ENCODE measurements at places on chromosomes 5 and 9.

- DNase-seq = no peak
These were observed 200.4 kb upstream of the SLC24A2 start for GRCh38 chr9:19989213-19989612.

DNA sequence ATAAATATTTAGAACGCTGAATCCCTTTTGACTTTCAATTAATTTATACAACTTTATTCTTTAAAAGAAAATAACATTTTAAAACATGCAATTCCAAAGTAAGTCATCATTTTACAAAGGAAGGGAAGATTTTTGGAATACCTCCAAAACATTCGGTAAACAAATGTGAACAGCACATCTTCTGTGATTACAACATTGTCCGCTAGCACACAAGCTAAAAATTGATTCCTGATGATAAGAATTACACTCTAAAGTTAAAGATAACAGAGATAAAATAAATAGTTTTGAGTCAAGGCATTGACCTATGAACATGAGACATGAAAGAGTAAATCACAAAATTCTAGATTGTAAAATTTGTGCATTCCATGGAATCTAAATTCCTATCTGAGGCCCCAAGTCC is 56.2 kb upstream of the TRAF1 start:
- DNase-seq = no peak

DNA sequence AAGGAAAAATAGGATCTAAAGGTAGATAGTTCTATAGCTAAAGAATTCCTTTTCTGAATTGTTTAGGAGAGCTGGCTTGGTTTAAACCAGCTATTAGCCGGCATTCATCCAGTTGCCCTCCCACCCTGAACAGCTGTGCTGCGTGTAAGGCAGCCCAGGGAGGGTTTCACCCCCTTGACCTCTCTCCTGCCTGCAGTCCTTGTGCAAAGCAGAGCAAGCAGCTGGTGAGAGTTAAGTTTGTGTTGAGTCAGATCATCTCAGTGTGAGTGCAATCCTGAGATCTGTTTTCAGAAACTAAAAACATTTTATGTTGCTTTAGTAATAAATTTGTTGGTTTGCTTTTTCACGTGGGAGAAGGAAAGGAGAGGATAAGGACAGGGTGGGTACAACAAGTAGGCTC is 13.0 kb downstream of the SLC25A25 start:
- no peak for DNase-seq

- no peak for DNase-seq
These were observed 68.8 kb upstream of the PPP2R2B start for GRCh38 chr5:146947181-146947941.

- DNase-seq = no peak
These were observed 239.2 kb upstream of the KIF2A start for GRCh38 chr5:62066761-62067277.

DNA sequence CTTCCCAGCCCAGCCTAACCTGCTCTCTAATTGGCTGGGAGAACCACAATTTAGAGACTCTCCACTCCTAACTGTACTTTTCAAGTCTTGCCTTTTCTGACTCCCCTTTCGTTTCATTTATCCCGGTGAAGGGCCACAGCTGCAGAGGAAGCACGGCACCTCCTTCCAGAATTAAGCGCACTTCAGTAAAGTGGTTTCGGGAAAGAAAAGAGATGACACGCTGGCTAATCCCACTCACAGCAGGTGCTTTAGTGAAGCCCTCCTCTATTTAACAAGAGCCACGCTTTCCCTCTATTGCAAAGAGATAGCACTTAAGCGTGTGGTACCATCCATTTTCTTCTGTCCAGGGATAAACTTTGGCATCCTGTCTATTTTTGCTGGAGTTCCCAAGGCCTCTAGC is 4.8 kb downstream of the DNAH5 start:
- DNase-seq = no peak

DNA sequence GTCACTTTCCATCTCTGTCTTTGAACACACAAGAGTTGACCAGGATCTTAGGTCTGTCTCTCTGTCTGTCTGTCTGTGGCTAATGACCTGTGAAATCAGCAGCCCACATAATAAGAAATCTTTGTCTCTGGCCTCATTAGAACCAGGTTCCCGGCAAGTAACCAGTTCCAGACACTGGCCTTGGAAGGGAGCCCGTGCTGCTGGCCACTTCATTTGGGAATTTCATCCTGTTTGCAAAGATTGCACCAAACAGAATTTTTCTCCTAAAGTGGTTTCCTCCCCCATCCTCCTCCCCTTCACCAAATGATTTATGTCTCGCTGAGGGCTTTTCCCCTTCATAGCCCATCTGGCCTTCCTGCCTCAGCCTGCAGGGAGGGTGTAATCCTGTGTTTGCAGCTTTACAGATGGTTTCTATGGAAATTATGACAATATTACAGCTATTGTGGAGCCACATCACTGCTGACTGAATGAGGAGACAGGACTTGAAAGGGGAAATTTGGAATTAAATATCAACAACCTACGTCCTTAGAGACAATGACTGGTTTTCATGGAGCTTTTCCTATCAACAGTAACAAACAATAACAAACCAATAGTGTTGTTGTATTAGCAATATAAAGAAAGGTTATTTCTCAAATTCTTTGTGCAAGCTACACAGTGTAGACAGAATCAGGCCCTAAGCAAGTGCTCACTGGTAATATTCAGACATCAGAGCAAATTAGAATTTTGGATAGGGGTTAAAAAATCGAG is 25.7 kb downstream of the DPYSL3 start:
- DNase-seq = no peak

GRCh38 chr5:54991416-54991815 is 6.0 kb upstream of the ESM1 start:
- DNase-seq = no peak

DNA sequence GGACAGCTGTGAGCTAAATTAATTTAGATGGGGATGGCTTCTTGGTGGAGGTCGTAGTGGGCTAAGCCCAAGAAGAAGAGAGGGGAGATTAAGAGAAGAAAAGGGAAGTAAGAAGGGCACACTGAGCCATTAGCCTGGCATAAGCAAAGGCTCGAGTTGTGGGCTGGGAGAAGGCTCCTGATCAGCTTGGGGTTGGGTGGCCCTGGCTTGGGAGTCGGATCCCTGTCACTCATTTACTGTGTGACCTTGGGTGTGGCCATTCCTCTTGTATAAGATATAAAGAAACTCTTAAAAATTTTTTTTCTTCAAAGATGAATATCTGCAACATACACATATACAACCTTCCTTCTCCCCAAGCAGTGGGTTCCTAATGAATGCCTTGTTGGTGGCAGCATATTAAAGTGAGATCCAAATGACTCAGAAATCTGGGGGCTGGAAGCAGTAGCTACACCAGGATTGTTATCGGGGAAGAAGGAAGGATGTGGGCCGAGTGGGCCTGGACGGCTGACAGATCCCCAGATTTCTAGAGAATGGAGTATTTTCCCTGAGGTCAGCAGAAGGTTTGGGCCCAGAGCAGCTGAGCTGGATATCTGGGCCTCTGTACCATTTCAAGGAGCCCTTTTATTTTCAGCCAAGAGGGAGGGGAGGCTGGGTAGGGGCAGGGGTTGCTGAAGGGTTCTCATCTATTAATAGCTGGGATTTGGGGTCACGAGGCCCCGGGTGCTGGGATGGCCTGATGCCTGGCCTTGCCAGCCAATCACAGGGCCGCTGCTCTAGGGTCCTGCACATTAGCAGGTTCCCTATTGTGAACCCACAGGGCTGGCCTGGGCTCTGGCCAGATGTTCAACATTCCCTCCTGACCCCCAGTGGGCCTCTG is 52.1 kb downstream of the PPARGC1B start:
- DNase-seq = no peak

GRCh38 chr9:118891213-118891612 is 478.0 kb downstream of the BRINP1 start:
- no peak for DNase-seq

- DNase-seq = no peak
These were observed 392.3 kb upstream of the MEF2C start for GRCh38 chr5:89275066-89275855.

DNA sequence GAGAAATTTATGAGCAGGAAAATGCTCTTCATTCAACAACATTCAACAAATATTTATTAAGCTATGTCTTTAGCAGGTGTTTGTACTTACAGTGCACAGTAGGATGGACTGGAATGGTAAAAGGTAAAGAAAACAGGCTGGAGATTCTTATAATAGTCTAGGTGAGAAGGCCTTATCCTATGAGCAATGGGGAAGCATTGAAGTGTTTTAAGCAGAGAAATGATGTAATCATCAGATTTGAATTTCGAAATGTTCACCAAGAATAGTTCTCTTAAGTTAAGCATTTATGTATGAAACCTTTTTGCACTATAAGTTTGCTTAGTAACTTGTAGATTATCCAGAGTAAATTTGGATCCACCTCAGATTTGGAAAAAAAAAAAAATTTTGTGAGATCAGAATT is 209.3 kb downstream of the NR3C1 start:
- DNase-seq = no peak

DNA sequence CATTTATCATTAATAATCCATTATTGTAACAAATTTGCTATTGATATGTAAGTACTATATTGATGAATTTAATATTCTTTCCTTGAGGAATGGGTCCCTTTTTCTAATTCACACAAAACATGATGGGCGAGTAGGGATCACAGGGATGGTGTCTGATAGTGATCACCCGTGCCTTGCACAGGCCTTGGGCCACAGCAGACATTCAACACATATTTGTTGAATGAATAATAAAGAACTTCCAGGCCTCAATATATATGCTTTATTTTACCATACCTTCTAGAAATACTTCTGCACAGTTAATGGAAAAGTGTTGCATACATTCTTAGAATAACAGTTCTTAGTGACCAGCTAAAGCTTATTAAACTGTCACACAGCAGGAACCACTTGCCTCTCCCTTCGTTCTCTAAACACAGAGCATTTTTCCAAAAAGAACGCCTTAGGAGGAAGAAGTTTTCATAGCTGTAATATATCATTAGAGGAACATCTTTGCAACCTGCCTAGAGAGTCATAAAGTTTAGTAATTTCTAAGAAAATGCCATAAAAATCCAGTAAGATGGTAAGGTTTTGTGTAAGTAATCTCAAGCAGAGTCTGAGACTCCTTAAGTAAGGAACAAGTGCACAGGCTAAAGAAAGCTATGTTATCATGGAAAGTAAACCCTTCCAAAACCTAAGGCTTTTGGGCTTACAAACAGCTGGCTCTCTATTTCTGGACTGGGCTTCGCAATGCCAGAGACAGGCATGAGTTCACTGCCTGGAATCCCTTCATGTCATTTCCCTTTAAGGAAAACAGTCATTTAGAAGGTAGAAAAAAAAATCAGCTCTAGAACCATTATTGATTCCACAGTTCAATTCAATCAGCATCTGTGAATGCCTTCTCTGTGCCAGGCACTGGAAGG is 17.7 kb downstream of the TTLL11 start:
- no peak for DNase-seq

GRCh38 chr5:133985540-133986180 is 17.2 kb upstream of the C5orf15 start:
- peak; percentile 46 for DNase-seq

DNA sequence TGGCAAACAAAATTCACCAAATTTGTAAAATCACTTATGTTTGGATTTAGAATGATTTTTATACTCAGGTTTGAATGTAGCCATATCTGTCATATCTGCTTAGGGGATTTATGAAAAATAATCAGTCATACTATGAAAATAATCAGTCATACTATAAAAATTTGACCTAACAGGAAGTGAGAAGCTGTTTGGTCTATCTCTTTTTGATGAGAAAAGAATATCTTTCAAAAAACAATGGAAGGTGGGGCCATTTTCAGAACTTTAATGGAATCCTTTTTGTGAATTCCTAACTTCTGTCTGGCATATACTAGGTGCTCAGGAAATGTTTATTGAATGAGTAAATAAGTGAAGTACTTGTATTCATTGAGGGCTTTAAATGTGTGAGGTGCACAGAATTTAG is 70.1 kb downstream of the CWC27 start:
- no peak for DNase-seq

DNA sequence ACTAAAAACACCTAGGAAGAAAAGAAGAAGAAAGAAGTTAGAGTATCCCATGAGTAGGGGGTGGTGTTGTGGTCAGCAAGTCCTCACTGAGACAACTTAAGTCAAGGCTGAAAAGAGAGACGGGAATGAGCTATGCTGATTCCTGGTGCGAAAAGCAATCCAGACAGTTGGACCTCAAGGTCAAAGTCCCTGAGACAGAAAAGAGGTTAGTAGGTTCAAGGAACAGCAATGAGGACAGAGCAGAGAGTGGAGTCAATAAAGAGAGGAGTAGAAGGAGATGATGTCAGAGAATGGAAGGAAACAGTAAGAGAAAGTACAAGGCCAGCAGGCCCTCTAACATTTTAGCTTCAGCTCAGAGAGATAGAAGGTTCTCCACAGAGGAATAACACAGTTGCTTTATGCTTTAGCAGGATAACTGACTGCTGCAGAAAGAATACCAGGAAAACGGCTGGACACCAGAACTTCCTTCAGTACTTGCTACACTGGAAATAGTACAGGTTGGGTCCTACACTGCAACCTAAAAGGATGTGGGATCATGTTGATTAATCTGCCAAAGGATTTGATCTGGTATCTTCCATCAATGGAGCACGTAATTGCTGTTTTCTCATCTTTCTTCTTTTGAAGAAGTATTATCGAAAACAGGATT is 43.6 kb downstream of the GNAQ start:
- DNase-seq = no peak

DNA sequence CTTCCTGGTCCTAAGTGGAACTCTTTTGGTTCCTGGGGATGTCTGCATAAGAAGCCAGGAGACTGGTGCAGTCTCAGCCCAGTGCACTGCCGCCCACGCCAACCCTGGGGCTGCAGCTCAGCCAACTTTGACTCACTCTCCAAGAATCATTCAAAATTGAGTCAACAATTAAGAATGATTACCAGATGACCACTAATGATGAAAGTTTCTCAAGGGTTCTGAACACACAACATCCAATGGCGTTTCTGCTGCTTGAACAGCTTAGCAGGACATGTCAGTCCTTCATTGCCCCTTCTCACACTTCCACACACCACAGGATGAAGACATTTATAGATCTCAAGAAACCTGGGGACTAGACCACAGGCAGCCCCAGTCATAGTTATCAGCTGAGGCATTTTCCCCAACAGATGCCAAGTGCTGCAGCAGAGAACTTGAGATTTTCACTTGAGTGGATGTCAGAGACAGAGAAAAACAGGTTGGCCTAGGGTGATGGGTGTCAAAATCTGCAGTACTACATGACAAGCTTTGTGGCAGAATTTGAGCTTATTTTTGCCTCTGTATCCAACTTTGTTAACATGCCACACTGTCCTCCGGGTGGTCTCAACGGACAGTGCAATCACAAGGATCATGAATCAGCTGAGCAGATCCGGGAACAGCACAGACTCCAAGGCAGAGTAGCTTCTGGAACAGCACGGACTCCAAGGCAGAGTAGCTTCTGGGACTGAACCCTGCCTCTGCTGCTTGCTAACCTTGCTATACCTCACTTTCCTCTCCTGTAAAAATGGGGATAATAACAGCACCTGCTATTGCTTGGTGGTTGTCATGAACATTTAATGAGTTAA is 356.1 kb downstream of the SPOCK1 start:
- no peak for DNase-seq

DNA sequence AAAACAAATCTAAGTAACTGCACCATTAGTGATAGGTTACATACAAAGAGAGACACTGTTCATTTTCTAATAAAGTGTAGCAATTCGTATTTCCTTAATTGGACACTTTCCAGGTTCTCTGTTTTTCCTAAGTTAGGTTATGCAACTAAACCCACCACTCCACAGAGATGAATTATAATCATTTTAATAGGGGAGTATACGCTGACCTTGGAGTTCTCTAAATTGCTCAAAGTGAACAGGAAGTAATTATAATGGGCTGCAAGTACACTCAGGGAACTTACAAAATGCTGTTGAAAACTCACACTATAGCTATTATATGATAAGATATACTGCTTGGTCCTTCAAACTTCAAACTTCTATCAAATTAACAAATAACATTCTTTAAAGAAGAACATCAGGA is 18.2 kb upstream of the ADCY2 start:
- no peak for DNase-seq
